ENCODE measurements at places on chromosomes 11 and 22.

DNA sequence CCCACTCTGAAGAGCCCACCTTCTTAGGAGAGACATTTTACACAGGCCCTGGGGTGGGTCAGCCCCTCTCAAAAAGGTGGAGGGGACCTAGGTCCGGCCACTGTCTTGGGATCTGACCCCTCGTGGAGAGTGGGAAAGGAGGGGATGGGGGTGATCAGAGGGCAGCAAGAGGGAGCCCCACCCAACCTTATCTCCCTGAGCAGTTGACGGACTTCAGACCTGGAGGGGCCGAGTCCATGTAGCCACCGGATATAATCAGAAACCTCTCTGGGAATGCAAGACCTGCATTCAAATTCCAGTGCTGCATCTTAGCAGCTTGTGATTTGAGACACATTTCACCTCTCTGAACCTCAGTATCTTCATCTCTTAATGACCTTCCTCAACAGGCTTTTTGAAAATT lies 44.0 kb downstream of the TP53I11 start:
- DNase-seq: no peak

- DNase-seq: no peak
Observed at GRCh38 chr11:129418039-129418438, 42.4 kb downstream of the BARX2 start.

GRCh38 chr11:14588681-14589080 lies 54.9 kb upstream of the PDE3B start:
- DNase-seq: no peak

GRCh38 chr22:41458161-41458728 lies 10.2 kb downstream of the PHF5A start:
- DNase-seq: no peak

DNA sequence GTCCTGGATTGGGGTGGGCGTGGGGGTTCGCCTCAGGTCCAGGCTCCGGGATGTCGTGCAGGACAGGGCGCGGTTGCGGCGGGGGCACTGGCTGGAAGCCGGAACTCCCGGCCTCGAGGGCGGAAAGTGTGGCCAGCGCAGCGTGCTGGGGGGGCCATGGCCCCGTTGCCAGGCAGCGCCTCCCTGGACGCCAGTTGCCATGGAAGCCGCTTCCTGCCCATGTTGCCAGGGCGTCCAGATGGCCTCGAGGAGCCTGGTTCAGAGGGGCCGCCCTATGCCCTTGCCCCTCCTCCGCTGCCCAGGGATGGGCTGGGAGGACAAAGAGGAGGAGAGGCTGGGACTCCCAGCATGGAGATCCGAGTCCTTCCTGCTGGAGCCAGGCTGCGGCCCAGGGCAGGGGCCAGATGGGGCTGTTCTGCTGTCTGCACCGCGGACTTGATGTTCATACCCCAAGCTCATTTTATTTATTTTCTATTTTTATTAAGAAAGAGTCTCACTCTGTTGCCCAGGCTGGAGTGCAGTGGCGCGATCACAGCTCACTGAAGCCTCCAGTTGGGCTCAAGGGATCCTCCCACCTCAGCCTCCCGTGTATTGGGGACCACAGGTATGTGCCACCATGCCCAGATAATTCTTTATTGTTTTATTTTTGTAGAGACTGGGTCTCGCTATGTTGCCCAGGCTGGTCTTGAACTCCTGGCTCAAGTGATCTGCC lies 4.6 kb upstream of the CCDC188 start:
- peak; percentile 92 for DNase-seq

GRCh38 chr22:50151571-50152537 lies 18.7 kb upstream of the PANX2 start:
- no peak for DNase-seq

- no peak for DNase-seq
Observed at GRCh38 chr22:20671409-20672081, 102.4 kb upstream of the SERPIND1 start.

GRCh38 chr11:82404981-82405380 lies 328.7 kb downstream of the FAM181B start:
- no peak for DNase-seq

DNA sequence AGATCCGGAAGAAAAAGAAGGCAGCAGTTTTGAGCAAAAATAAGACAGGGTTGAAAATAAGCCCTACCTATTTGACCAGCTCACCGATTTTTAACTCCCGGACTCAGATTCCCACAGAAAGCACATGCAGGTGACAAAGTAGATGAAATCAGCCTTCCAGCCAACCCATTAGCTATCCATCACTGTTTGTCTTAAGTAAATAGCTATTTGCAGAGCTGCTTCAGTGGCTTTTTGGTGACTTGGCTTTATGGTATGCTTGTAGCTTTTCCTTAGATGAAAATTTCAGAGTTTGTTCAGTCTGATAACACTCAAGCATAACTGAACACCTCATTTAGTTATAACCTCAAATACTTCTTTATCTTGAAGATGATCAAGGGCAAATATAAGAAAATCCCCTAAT lies 192.6 kb downstream of the HIPK3 start:
- no peak for DNase-seq

DNA sequence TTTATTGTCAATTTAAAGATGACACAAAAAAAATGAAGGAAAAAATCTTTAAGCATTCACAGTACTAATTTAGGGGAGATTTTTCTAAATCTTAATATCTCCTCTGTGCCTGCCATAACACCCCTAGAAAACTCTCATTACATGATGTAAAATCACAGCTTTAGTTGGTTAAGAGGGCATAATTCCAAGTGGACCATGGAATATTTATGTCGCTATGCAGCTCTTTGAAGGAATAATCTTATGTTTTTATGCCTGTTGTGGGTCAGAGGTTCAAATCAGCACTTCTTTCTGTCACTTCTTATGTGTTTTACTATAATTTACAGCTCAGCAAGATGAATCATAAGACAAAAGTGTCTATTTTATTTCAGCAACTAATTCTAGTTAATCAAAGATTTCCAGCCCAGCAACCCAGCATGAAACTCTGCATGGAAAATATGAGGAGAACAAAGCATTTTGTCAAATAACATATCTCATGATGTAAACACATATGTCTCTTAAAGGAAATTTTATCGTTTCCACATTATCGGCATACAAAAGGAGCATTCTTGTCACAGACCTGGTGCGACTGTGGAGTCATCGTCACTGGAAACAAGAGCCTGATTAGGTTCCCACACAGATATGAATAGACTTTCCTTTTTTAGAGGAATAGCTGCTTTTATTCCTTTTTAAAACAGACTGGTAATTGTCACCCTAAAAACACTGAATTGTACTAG lies 274.8 kb downstream of the SOX6 start:
- DNase-seq: no peak

GRCh38 chr22:19687561-19688300 lies 26.6 kb upstream of the SEPTIN5 start:
- DNase-seq: no peak

DNA sequence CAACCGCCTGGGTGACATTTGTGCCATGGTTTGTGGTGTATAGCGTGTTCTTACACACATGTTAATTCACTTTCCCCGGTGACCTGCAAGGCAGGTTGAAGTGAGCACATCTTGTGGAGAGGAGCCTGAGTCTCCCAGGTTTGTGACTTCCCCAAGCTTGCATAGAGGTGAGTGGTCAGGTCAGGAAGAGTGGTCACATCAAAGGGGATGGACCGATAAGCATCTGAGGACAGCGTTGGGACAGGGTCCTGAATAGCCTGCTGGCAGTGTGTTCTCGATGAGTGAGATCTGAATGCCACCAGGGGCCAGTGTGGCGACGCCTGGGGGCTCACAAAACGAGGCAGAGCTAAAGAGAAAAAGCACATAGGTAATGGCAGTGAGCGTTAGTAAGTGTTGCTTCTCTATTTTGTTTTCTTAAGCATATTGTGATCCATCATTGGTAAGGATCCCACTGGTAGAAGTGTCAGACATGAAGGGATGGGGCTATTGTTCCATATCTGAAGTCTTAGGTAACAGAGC lies 154.6 kb downstream of the GRIK4 start:
- peak; percentile 18 for DNase-seq

DNA sequence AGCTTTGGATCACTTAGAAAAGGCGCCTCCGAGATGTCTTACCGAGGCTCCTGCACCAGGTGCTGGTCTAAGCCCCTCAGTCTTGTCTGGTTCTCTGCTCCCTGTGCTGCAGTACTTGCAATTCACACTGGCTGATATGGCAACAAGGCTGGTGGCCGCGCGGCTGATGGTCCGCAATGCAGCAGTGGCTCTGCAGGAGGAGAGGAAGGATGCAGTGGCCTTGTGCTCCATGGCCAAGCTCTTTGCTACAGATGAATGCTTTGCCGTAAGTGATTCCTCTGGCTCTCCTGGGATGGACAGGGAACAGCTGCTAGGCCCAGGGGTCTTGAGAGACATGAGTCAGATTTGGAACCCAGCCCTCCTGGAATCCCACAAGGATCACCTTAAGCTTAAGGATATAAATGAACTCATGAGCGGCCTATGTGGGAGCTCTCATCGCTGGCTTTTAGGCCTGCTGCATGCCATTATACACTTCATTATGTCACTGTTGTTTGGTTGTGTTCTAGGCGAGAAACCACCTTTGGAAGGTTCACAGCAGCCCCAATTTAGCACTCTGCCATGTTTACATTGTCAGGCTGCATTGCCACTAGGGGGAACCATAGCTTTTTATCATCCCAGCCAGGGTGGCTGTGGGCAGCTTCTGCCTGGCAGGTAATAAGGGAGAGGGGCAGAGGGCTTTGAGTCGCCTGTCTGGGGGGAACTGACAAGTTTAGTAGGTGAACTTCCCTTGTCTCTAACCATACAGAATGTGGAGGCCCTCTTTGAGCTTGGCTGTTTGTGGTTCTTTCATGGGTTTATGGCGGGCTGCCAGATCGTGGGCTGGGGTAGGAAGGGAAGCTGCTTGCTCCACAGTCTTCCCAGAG lies 8.5 kb downstream of the ACAD8 start:
- peak; percentile 39 for DNase-seq

- no peak for DNase-seq
Observed at GRCh38 chr11:27857588-27857987, 157.3 kb upstream of the BDNF start.

- DNase-seq: no peak
Observed at GRCh38 chr11:55658608-55659007, 3.4 kb upstream of the OR4C6 start.

DNA sequence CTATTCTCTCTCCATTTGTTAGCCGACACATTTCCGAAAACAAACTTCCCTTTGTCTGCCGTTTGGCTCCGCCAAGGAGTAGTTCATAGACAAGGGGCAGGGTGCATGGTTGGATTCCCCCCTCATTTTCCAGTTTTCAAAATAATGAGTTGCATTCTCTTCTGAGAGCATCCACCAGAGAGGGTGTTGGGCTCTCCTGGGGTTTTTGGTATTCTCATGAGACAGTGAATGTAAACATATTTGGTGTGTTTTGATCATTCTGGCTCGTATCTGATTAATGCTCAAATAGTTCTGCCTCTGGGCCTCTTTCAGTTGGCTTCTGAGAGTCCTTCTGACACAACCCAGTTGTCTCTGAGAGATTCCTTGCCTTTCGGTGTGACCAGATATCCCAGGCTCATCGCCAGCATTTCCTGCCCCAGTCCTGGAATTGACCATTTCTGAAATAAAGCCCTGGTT lies 21.7 kb downstream of the GRAMD4 start:
- no peak for DNase-seq

- no peak for DNase-seq
Observed at GRCh38 chr11:44638032-44638431, 72.6 kb downstream of the CD82 start.

DNA sequence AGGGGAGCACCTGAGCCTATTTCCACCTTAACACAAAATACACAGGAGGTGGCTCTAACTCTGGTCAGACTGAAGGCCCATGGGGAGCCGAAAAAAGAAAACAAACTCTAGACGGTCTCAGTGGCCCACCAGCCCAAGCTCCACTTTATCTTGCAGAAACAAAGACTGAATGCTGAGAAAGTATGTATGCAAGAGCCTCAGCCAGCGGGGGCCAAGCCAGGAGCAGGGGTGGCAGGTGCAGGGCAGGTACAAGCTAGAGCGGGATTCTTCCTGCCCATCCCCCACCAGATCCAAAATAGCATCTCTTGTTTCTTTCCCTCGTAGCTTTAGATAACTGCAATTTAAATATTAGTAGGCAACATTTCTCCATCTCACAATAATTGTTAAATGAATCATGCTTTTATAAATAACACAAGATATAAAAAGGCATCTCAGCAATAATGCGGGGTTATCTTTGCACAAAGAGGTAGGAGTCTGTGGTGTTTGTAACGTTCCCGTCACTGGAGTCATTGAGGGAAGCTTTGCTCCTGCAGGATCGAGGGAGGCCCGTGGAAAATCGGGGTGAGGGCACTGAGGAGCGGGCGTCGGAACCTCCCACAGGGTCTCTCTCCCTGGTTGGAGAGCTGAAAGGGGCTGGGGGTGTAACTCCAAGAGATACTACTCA lies 418.0 kb downstream of the SHANK2 start:
- no peak for DNase-seq

DNA sequence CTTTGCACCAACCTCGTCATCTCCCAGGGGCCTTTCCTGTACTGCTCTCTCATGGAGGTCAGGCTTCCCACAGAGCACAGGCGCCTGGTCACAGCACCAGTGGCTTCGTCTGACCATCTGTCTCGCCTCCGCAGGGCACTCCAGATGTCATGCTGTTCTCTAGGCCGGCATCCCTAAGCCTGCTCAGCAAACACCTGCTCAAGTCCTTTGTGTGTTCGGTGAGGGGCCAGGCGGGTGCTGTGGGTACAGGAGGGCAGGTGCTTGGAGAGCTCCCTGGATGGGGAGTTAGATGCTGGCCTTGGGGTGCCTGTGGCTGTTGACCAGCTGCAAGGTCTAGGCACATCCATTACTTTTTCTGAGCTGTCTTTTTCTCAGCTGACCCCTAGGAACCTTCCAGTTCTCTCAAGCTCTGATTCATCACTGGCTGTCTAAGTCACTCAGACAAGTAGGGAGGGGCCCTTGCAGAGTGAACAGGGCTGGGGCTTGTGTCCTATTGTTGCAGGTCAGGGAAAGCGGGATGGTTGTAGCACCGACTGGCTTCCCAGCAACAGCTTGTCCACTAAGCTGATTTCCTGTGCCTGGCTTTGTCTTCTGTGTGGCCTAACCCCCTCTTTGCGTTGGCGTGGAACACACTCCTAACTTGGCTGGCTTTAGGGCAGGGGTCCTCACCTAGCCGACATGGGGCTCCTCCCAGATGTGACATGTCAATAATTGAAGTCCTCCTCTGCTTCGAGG lies 9.2 kb downstream of the CLDN5 start:
- DNase-seq: peak; percentile 95

GRCh38 chr22:35681454-35682052 lies 33.3 kb downstream of the APOL6 start:
- DNase-seq: no peak

GRCh38 chr11:65424205-65425104 lies 1.9 kb downstream of the NEAT1 start:
- no peak for DNase-seq

GRCh38 chr11:11747570-11747969 lies 94.2 kb upstream of the USP47 start:
- no peak for DNase-seq

GRCh38 chr11:114031246-114031966 lies 28.1 kb upstream of the ZBTB16 start:
- DNase-seq: no peak

DNA sequence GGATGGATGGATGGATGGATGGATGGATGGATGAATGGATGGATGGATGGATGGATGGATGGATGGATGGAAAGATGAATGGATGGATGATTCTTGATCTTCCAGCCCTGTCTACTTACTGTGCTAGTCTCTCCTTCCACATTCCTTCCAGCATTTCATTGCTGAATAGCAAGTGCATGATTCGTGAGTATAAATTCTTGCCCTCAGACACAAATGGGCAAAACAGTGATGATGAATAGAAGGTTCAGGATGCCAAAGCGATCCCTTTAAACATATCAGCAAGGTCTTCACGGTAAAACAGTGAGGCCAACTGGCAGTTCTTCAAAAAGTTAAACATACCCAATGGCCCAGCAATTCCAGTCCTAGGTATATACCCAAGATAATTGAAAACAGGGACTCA lies 400.2 kb downstream of the MN1 start:
- DNase-seq: no peak
